Cerebellar cortex (tissue), 1 donor: ENCODE measurements at places on chromosomes 1 and 21.
A peak's percentile ranks its signal among the peaks of the same experiment; 100 is the strongest.

GRCh38 chr1:10829067-10829818 is 32.8 kb upstream of the CASZ1 start:
- no peak for DNase-seq

DNA sequence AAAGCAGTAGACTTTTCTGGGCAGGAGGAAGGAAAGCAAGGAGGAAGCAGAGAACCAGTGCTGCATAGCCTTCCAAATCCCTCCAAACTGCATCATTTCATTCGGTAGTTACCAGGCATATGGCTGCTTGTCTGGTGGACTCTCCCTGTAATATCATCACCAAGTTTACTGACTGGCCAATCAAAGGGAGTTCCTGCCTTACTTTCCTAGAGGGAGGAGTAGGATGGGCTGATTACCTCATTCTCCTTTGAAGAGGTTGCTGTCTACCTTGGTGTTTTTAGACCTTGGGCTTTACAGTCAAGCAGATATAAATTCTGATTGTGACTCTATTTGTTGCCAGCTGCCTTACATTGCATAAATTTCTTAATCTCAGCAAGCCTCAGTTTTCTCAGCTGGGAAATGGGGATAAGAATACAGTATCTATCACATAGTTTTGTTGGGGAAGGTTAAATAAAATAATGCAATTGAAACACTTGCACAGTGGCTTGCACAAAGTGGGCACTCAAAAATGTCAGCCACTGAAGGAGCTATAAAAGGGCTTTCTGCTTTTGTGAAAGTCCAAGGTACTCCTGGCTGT is 297.3 kb upstream of the PROX1 start:
- no peak for DNase-seq

DNA sequence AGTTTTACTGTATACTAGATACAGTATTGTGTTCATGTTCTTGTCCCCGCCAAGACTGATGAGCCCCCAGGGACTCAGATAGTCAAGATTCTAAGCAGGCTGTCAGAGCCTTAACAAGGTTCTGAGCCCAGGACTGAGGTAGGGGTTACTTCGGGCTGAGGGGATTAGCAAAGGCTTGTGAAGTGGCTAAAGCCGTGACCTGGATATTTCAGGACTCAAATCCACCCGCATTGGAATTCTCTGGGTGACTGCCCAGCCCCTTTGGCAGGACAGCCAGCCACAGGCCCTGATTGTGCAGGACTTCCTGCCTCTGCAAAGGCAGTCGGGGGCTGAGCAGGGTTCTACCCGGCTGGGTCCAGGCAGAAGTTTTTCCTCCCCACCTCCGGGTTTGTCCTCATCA is at the start of gene PLA2G5:
TSS of gene PLA2G5 (plus strand) at position 321 of the 400 bp plus-strand sequence. CDS start 14,637 bp downstream, outside the sequence.
- peak; percentile 1 for DNase-seq

GRCh38 chr1:64581135-64581842 is 111.4 kb downstream of the CACHD1 start:
- DNase-seq: no peak

DNA sequence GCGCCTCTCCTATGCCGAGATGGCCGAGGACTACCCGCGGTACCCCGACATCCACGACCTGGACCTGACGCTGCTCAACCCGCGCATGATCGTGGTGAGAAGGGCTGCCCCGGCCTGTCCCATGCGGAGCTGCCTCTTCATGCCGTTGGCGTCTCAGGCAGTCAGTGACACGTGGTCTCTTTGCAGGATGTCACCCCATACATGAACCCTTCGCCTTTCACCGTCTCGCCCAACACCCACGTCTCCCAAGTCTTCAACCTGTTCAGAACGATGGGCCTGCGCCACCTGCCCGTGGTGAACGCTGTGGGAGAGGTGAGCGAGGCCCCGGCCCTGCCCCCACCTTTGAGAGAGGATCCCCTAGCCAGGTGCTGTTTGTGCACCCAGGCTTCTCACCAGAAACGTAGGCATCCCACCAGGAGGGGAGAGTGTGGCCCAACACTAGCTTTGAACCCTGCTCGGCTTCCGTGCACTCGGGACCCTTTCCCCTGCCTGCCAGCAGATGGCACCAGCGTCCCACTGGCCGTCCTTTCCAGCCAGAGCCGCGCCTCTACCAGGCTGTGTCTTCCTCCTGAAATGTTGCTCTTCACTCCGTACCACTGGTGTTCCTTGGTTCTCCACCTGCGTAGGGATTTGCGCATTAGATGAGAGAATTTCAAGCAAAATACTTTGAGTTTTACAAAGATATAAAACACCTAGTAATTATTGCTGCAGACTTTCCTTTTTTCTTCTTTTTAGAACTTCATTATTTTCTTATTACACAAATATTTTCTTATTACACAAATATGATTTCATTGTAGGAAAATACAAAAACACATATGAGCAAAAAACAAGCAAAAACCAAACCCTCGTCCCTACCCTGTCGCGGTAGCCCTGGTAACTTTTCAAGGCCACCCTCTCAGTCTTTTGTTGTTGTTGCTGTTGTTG is 9.0 kb downstream of the NPPA start:
- DNase-seq: peak; percentile 69

DNA sequence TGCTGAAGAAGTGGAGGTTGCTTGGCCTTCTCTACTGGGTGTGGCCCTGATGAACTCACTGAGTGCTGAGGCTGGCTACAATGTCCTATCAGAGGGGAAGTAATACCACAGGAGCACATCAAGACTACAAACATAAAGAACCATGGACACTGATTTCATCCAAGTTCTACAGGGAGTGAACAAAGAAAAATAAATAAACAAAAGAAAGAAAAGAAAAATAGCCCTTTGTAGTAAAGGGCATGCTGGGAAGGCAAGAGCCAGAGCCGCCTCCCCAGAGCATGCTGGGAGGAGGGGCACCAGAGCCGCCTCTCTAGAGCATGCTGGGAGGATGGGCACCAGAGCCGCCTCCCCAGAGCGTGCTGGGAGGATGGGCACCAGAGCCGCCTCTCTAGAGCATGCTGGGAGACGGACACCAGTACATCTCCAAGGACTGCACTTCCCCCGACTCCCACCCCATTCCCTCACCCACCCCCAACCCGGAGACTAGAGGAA is 65.9 kb downstream of the LAMC2 start:
- DNase-seq: no peak

- DNase-seq: no peak
Observed at GRCh38 chr1:22619798-22620197, 16.6 kb upstream of the C1QA start.

- DNase-seq: peak; percentile 64
Observed at GRCh38 chr1:230280054-230280795, 145.9 kb downstream of the PGBD5 start.

GRCh38 chr1:170073893-170074249 is 624 bp downstream of the KIFAP3 start:
- no peak for DNase-seq

- DNase-seq: no peak
Observed at GRCh38 chr21:30567617-30568016, 6.5 kb upstream of the KRTAP19-7 start.

DNA sequence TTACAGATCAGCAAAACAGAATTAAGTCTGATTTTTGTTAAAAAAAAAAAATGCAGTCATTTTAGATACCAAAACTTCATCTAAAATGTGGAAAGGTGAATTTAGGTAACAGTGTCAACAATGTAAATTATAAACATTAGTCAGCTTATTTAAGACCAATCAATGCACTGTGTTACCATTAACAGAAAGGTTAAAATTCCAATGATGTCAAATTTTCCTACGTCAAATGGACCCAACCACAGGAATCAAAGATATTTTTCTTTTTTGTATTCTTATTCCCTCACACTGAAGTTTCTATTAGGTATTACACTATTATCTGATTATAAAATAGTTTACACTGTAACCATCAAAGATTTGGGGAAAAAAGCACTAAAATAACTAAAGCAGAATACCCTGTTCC is 6.5 kb downstream of the ARHGAP29 start:
- DNase-seq: no peak

DNA sequence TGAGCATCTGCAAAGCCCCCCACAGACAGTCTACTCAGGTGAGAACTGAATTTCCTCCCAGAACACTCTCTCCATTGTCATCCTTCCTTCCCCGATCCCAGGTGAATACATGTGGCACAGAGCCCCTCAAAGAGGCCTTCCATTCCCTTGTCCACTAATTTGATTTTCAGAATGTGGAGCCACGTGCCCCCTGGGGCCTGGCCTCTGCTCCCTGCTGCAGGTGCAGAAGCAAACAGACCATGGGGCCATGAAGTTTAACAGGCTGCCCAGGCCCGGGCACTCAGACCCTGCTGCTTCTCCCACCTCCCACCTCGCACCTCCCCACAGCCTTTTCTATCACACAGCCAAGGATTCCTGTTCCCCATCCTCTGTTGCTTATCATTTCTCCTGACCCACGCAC is 243.8 kb upstream of the RAB4A start:
- no peak for DNase-seq

DNA sequence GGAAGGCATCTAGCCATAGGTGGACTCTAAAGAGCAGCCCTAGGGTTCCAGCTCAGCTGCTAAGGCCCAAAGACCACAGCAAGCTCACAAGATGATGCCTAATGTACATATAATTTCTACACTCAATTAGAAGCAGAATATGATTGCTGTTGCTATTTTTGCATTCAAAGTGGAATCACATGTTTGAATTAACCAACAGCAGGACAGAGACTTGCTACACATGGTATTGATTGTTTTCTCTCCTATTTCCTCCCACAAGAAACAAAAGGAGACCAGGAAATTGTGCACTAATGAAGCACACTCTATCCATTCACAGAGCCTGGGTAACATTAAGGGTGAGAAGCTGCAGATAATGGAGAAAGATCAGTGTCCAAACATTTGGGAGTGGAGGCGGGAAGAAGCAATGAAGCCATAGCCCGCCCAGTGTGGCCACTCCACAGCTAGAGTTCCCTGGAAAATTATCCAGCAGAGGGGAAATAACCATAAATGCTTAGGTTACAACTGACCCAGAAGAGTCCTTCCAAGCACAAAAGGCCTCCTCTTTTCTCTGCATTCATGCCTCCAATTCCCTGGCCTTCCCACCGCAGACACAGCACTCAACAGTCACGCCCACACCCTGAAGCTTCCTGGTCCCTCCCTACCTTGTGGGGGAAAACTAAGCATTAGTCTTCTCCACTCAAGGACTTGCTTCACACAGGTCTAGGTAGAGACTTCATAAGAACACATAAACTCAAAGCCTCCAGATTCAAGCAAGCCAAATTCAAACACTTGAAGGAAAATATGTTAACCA is 7.5 kb downstream of the CNN3 start:
- no peak for DNase-seq

DNA sequence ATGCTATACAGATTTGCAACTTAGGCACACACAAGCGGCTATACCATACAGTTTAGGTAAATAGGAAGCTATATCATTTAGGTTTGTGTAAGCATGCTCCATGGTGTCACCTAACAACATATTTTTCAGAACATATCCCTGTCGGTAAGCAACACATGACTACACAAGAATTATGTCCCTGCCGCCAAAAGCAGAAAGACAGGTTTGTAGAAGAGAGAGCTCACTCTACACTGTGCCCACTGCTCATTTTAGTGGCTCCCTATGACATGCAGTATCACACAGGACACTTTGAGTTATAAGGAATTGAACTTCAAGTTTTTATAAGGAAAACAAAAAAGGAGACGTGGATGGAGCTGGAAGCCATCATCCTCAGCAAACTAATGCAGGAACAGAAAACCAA is 132.5 kb upstream of the KAZN start:
- DNase-seq: no peak
